Kidney tubule cell (primary cell): ENCODE measurements at places on chromosomes 7 and 10.

DNA sequence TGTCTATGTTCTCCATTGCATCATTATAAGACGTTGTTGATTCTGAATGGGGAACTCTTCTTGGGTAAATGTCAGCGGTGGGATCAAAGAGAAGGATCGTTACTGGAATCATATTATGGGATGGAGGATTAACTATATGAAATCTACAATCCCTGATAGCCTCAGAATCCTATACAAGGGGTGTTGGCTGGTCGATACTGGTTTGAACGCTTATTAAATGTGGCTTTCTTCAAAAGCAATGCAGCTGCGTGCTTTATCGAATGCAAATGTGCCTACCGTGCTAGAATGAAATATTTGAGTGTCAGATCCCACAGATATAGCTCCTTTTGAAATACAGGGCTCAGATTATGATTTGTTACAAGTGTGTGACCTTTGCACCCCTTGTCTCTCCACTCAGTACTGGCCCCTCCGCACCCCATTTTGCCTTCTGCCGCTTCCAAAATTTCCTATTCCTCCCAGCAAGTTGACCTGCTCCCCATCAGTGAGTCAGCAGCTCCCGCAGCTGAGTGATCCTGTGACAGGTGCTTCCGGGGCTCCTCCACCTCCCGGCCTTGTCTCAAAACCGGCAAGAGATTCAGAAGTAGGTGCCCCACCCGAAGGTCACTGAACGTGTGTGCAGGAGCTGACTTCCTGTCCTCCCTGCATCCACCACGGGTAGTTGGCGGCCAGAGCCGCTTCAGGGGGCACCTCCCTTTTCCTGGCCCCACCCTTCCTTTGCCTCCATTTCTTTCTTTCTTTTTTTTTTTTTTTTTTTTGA lies 76.6 kb downstream of the PTPRE start:
- DNase-seq: peak; percentile 13

DNA sequence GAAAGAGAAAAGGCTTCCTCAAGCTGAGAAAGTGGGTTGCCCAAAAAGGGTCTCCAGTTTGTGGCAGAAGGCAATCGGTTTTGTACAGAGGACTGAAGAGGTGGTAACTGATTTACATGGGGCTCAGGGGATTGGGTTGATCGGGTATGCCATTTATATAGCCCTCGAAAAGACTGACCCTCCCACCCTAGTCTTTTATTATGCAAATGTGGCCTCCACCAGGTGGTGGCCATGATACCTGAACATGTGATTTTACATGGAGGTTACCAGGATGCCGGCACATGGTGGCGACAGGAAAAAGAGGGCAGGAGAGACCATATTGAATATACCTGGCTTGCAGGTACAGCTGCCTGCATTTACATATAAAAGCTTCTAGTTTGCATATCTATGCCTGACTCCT lies 36.7 kb downstream of the ATE1 start:
- no peak for DNase-seq

GRCh38 chr7:69218576-69218975 lies 379.7 kb upstream of the AUTS2 start:
- no peak for DNase-seq

- peak; percentile 47 for DNase-seq
Observed at GRCh38 chr7:26574476-26574875, 282.8 kb downstream of the SNX10 start.

- peak; percentile 65 for DNase-seq
Observed at GRCh38 chr7:149742075-149742701, 31.2 kb downstream of the ZNF467 start.

DNA sequence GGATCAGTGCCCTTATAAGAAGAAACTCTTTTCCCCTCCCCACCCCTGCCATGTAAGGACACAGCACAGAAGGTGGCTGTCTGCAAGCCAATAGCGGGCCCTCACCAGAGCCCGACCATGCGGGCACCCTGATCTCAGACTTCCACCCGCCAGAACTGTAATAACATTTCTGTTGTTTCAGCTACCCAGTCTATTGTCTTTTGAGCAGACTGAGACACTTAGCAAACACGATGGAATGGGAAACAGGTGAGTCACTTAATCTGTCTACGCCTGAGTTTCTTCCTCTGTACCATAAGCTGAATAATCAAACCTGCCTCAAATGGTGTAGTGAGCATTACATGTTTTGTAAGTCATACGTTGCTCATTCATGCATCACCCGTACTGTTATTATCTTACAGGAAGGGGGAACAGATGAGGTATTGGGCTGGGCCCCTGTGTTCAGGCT lies 58.2 kb downstream of the STRA8 start:
- peak; percentile 98 for DNase-seq

DNA sequence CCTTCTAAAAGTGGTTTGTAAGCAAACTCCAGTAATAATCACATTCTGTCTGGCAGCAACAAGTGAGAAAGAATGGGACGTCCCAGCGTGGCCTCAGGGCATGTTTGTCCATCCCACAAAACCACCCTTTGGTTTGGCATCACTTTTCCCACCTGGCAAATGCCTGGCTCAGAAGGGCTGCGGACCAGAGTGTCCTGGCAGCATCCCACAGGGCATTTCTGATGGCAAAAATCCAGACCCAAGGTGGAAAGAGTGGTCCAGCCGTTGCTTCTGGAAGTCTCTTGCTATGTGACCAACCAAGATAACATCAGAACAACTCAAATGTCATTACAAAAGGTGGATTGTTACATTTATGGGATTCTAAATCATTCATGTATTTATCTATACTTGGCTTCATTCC lies 174.4 kb downstream of the CREB5 start:
- DNase-seq: no peak

DNA sequence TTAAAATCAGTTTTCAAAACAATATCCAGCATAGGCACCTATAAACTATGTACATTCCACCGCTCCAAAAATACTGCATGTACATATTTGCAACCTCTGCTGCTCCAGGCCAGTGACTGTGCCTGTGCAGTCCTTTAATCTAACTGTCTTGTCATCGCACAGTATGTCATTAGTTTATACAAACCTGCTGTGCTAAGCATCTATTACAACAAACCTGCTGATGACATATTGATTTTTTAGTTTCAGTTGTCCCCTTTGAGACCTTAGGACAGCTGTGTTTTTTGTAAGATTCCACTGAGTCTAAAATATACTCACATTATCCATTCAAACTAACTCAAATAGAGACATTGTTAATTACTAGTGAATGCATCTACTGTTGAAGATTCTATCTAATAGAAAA lies 33.1 kb downstream of the SEMA3C start:
- DNase-seq: no peak
